Activated naive CD8-positive, alpha-beta T cell treated with anti-CD3 and anti-CD28 coated beads for 36 hours (primary cell): ENCODE measurements at places on chromosomes 12 and 14. TPM values are rescaled to one million over a fixed set of nuclear protein-coding genes. Genes with fewer than 3 reads are reported as not detected.
A peak's percentile ranks its signal among the peaks of the same experiment; 100 is the strongest.

- no peak for DNase-seq
These were observed 37.9 kb downstream of the CYP46A1 start for GRCh38 chr14:99721792-99722516.

DNA sequence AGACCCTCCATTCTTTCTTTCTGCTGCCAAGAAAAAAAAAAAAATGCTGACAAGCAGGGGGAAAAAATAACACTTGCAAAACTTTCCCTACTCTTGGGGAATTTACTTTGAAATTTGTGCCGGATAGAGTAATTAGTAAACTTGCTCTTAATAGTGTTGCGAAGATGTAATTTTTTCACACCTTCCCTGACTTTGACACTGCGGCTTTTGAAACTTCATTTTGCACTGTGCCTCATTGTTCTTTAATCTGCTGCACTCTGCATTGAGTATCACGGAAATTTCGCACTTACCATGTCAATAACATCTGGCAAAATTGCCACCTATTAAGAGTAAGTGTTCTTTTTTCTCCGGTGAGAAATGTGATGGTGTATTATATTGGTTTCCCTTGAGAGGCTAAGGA, 596.1 kb downstream of the VRK1 start:
- DNase-seq = no peak

- no peak for DNase-seq
These were observed 45.0 kb downstream of the ACTN1 start for GRCh38 chr14:68934066-68934465.

Gene HOXC12
- total RNA-seq = not detected

DNA sequence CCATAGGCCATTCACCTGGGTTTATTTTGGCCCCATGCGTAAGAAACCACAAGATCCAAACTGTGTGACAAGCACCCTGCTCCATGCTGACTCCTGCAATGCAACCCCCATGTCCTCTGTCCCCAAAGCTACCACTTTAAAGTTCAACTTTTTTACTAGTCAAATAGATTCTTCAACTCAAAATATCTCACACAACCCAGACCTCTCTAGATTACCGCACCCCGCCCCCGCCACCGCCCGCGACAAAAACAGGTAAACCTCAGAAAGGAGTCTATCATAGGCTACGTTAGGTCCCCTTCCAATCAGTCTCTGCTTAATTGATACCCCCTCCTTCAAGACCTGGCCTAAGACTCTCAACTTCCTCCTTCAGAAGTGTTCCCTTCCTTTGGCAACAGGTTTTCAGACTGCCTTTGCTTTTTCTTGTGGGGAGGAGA, 2.2 kb downstream of the ZFP36L1 start:
- DNase-seq = peak; percentile 67

- no peak for DNase-seq
These were observed 509 bp downstream of the PGF start for GRCh38 chr14:74954947-74955228.

GRCh38 chr12:54605138-54605970, 16.9 kb upstream of the PPP1R1A start:
- DNase-seq = no peak

- no peak for DNase-seq
These were observed 19.1 kb downstream of the ANKRD9 start for GRCh38 chr14:102490456-102490855.

Gene ASPG
- not detected for total RNA-seq

GRCh38 chr14:101219896-101220703, 316.6 kb upstream of the RTL1 start:
- DNase-seq = no peak

- no peak for DNase-seq
These were observed 134.9 kb upstream of the FRMD6 start for GRCh38 chr14:51516706-51517395.

- DNase-seq = no peak
These were observed 50.9 kb upstream of the INSM2 start for GRCh38 chr14:35482994-35483515.

DNA sequence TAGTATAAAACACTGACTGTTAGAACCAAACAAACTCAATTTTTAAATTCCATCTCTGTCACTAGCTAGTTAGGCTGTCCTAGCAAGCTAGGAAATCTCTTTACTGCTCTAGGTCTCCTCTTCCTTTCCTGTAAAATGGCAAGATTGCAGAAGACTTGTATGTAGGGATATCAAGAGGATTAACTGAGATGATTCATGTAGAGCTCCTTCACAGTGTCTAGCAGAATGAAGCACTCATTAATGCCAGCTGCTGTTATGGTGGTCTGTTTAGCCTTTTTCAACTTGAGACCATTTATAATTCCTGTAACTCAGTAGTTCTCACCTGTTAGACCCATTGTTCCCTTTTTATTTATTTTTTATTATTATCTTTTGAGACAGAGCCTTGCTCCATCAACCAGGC, 67.8 kb upstream of the KCNH3 start:
- DNase-seq = no peak

- no peak for DNase-seq
These were observed 408.7 kb downstream of the ADAMTS20 start for GRCh38 chr12:43143278-43143677.

DNA sequence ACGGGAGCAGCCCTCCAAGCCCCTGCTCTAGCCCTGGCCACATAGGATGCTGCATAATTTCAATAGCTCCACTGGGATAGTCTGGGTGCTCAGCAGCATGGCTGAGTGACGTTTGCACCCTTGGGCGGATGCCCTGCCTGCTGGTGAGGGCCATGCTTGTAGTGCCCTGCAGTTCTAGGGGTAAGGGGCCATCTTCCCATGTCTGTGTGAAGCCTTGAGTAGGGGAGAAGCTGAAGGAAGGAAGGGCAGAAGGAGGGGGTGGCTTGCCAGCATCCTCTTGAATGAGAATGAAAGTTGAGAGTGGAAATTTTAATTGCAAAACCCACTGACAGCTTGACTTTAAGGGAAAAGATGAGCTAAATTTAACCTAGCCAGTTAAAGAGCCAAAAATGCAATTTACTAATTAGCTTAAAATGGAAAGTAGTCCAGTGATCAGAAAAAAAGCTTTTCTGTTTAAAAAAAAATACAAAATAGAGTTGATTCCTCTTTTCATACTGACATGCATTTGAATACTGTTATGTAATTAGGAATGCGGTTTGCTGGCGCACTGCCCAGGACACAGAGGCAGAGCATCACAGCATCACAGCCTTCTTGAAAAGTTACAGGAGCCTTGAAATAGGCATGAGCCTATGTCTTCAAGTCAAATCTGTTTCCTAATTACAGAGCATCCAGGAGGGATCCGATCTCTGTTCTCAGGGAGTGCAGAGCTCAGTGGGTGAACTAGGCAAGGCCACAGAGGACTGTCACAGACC, 18.5 kb upstream of the EML1 start:
- no peak for DNase-seq

- no peak for DNase-seq
These were observed 24.4 kb downstream of the TUNAR start for GRCh38 chr14:95901054-95901453.

DNA sequence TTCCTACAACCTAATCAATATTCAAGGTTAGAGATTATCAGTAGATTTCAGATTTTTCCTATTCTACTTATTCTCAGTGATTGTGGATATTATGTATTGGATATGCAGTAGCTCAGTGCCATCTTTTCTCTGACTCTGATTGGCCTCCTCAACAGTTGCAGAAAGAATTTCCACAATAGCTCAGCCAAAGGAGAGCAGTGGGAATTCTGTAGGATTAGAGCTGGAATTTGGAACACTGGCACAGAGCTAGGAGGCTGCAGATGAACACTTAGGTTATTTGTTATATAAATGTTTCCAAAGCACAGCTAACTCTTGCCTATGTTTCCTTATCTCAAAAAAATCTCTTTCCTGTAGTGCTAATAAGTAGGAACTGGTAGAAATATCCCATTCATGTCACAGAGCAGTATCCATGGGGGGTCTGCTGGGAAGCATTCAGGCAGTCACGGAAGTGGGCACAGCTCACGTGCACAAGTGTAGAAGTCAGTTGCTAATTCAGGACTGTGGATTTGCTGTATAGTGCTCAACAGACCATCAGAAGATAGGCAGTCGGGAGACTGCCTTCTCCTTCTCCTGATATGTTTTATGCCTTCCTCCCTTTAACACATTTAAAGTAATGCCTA, 116.2 kb upstream of the TMEM260 start:
- no peak for DNase-seq

GRCh38 chr12:39617887-39618286, 1.7 kb downstream of the ABCD2 start:
- no peak for DNase-seq

Gene SYNE3
- total RNA-seq = 38.8 TPM

DNA sequence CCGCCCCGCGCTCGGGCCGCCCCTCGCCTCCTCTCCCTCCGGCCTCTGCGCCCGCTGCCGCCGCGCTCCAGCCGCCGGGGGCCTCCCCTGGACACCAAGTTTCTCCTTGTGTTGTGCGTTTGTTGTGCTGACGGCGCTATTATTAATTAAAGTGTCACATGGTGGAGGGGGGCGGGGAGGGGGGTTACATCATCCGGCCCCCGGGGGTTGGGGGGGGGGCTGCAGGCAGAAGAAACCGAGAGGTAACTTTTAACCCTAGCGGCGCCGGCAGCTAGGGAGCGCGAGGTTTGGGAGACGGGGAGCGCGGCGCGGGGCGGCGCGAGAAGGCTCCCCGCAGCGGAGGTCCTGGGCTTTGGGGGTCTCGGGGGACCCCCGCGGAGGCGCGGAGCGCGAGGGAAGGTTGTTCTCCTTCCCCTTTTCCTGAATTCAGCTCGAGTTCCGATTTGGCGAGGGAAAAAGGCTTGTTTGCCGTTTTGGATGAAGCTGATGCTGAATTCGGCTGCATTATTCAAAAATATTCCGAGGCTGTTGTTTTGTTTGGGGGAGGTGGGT, at the start of gene HRK:
Gene HRK (minus strand): TSS at position 117 of the 552 bp plus-strand sequence. CDS start 134 bp downstream, outside the sequence.
- DNase-seq = no peak

- no peak for DNase-seq
These were observed 31.3 kb upstream of the GSC start for GRCh38 chr14:94801225-94801624.

DNA sequence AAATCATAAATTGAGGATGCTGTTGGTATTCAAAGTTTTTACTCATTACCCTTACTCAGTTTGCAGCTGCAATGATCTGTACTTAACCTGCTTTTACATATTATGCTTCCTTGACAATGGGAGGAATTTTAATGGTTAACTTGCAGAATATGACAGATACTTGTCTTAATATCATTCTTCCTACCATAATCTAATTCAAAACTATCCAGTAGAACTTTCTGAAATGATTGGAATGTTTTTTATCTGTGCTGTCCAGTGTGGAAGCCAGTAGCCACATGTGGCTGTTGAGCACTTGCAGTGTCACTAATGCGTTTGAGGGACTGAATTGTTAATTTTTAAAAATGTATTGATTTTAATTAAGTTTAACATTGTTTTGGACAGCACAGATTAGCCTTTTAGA, 23.5 kb downstream of the FGFR1OP2 start:
- no peak for DNase-seq

GRCh38 chr12:2958432-2959191, 585 bp upstream of the TEAD4 start:
- DNase-seq = no peak

DNA sequence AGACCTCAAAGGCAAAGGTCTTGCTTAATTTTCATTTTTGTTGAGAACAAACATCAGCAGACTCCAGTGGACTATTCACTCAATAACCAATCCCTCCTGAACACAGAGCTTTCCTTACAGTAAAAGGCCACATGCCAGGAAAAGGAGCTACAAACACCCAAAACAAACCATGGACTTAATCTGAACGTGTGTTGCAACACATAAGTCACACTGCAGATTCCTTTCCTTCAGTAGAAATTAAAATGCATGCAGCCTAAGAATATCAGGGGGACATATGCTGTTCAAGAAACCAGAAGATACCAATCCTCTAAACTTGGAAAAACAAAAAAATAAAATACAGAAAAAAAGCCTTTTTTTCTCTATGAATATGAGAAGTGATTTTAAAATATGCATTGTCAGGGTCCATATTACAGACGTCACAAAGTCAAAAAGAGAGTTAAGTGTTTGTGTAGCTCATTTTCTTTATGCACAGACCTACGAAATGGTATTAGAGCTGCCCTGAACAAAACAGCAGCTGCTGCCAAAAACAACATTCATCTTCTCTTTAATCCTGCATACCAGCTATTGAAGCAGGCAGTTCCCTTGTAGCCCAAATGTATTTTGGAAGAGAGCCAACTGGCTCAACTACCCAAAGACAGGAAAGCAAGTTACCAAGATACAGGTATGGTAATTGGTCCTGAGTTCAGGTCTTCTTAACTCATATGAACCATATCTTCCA, 26.2 kb downstream of the KITLG start:
- DNase-seq = no peak

Gene CLEC2A
- total RNA-seq = not detected

Gene PLCZ1
- total RNA-seq = not detected

DNA sequence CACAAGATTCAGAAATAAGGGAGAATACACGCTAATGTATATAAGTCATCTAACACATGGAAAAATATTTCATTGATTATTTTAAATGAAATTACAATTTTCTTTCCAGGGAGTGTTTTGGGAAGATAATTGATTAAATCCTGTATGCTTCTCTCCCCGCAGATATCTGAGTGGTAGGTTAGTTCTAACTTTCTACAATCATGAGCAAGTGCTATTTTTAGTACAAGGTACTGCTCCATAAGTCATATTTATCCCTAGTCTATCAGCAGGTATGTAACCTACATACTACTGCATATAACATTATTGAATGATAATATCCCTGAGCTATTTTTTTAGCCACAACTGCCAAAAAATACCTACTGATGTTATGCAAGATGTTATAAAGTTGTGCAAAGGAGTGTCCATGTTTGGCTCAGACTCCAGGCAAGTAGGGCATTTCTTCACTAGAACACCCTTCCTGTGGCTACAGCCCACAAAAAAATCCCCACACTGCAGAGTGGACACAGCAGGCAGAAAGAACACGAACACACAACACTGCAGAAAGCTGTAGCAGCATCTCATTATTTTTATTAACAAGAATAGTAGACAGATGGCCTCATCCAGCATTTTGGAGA, 87.0 kb downstream of the SEC23A start:
- DNase-seq = no peak
